ENCODE measurements at places on chromosomes 4 and X. TPM values are rescaled to one million over a fixed set of nuclear protein-coding genes. Genes with fewer than 3 reads are reported as not detected.

The SLC2A9 gene
- 5.0 TPM for polyA plus RNA-seq

The PI4K2B gene
- polyA plus RNA-seq, result 8.9 TPM

The RTL9 gene
- polyA plus RNA-seq, result 0.18 TPM

The EXOC1L gene
- not detected for polyA plus RNA-seq

The NUP62CL gene
- polyA plus RNA-seq, result not detected

The BTK gene
- not detected for polyA plus RNA-seq

The GPRASP1 gene
- 0.60 TPM for polyA plus RNA-seq

The SLITRK4 gene
- polyA plus RNA-seq, result not detected
